ENCODE measurements at places on chromosomes 2 and 18. TPM values are rescaled to one million over a fixed set of nuclear protein-coding genes. Genes with fewer than 3 reads are reported as not detected.

THSD7B gene
- not detected for total RNA-seq

ICOS gene
- not detected for total RNA-seq

SKOR2 gene
- total RNA-seq, result not detected

CCBE1 gene
- total RNA-seq, result 0.59 TPM

CYP26B1 gene
- not detected for total RNA-seq

DNAH6 gene
- total RNA-seq, result 0.05 TPM

Data from smooth muscle cell of the umbilical artery (primary cell).